ENCODE measurements at places on chromosomes 6 and 20.

GRCh38 chr6:2935566-2936291, 32.6 kb upstream of the SERPINB9 start:
- no peak for DNase-seq

GRCh38 chr6:143068001-143068400, 7.3 kb downstream of the AIG1 start:
- no peak for DNase-seq

GRCh38 chr6:18565231-18565630, 178.1 kb downstream of the RNF144B start:
- no peak for DNase-seq

- DNase-seq: no peak
Observed at GRCh38 chr6:31285486-31285885, 13.6 kb upstream of the HLA-C start.

DNA sequence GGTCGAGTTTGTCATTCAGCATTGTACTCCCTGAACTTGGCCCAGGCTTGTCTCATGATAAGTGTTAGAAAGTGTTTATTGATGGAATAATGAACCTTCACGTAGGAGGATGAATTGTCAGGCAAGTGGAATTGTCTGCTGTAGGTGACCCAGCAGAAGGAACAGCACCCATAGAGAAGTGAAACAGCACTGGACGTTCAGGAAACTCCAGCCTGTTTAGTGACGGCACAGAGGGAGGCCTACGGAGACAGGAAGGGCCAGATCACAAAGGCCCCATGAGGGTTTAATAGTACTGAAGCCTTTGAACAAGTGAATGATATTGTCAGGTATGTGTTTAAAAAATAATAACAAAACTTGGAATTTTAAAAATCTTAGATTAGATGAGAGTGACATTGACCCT, 2.9 kb downstream of the STX11 start:
- DNase-seq: no peak

DNA sequence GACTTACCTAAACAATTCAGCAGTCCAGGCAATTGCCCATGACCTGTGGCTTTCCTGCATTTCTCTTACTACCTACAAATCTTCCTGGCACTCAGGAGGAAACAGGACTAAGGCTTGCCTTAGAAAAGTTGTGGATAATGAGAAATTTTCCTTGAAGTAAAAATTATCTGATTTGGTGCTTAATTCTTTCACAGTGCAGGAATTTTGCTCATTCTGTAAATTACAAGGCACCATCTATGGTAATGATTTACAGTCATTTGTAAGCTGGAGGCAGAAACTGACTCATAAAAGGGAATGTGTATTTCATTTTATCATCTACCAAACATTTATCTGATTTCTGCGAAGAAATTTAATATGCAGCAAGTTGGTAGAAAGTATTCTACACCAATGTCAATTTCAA, 211.5 kb upstream of the FKBP1C start:
- no peak for DNase-seq

- no peak for DNase-seq
Observed at GRCh38 chr6:164066335-164066734, 651.8 kb downstream of the QKI start.

GRCh38 chr20:25321991-25322390, 68.6 kb downstream of the ABHD12 start:
- DNase-seq: no peak

DNA sequence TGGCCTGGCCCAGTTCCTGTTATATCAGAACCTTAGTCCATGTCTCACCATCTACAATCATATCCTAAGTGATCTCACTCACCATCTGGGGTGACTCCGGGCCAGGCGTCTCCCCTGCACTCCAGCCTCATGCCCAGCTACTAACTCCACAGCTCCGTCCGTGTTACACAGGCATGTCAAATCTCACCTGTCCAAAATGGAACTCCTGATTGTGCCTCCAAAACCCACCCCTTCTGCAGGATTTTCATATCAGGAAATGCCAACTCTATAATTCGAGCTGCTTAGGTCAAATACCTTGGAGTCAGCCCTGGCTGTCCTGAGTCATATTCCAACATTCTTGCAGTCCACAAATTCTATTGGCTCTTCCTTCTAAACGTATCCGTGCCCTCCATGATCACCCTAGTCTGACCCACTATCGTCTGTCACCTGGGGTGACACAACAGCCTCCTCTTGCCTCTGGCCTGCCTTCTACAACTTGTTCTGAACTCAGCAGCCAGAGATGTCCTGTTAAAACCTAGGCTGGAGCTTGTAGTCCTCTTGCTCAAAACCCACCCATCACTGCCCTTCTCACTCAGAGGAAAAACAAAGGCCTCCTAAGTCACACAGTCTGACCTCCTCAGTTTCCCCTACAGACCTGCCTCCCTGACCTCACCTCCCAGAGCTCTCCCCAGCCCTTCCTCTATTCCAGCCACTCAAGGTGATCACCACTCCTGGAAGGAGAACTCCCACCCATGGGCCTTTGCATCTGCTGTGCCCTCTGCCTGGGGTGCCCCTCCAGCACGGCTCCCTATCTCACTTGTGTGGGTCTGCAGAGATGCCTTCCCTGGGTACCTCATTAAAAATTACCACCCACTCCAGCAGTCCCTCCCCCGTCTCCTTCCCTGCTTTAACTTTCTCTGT, 85.3 kb upstream of the SIRPA start:
- no peak for DNase-seq

DNA sequence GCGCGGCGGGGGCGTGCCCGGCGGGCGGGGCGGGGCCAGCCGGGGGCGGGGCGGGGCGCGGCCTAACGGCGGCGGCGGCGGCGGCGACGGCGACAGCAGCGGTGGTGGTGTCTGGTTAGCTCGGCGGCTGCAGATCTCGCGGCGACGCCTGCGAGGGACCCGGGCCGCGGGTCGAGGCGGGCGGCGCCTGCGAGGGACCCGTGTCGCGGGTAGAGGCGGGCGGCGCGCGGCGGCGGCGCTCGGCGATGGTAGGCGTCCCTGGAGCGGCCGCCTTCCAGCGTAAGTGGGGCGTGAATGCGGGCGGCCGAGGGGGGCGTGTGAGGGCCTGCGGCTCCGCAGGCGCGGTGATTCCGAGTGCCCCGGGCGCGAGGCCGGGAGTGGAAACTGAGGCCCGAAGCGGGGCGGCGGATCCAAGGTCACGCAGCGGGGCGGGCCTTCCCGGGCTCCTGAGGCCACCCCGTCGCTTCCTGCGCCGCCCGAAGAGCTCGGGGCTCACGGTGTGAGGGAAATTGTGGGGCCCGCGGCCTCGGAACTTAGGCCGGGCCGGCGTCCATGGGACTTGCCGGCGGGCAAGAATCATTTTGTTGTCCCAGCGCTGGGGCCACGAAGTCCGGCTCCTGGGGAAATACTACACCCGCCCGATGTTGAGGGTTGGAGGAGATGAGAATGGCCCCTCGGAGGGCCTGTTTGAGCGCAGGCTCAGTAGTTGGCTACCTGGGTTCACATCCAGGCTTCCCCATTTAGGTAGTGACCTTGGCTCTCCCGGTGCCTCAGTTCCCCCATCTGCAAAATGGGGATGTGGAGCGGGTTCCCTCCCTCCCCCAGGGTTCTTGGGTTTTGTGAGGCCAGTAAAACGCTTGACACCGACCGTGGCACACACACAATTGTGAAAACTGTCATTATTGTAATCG, at the start of gene CBFA2T2:
CBFA2T2 (plus strand) TSS at position 74 of the 911 bp plus-strand sequence; CDS start at position 246, 172 bp downstream.
- DNase-seq: no peak

- DNase-seq: no peak
Observed at GRCh38 chr6:125197795-125198269, 44.3 kb downstream of the TPD52L1 start.

DNA sequence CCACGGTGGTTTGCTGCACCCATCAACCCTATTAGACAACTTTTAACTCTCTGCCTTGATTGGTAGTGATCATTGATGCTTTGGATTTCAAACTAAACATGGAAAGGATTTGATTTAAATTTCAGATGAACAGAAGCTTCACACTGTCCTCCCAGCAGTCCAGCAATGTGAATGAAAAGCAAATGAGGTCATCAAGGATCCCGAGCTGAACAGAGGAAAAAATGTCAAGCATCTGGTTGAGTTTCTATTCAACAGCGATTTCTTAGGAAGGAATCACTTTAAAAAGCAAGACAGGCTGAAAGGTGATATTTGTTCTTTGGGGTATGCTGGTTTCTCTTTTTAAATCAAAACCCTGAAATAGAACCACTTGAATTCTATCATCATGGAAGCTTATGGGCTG, 10.6 kb upstream of the SAMD3 start:
- no peak for DNase-seq

- no peak for DNase-seq
Observed at GRCh38 chr20:32354592-32355416, 3.3 kb upstream of the ASXL1 start.

DNA sequence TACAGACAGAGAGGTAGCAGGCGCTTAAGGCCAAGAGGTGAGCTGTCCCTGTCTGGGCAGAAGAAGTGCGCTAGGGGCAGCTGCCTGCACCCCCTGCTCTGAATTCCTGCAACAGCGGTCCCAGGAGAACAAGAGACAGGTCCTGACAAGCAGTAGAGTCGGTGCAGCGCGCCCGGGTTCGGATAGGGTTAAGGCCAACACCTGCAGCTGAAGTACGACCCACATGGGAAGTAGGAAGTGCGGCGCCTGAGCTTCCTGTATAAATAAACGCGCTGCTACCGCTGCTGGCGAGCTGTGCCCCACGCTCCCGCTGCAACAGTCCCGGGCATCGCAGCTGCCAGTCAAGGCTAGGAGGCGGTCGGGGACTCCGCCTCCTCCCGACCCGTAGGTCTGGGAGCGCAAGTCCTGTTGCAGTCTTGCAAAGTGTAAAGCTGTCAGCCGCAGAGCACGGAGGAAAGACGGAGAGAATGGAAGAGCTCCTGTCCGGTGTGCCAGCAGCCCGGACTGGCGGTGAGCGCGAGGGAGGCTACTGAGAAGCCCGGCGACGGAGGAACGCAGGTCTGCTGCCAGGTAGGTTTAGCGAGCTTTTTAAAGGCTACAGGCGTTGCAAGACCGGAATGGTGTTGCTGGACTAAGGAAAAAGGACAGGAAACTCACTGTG, at the start of gene RNF144B:
RNF144B (plus strand) TSS at position 290 of the 661 bp plus-strand sequence. CDS start 12,185 bp downstream, outside the sequence.
- DNase-seq: peak; percentile 63

GRCh38 chr20:8504030-8504429, 372.0 kb downstream of the PLCB1 start:
- no peak for DNase-seq

- DNase-seq: no peak
Observed at GRCh38 chr20:49750611-49751396, 37.1 kb upstream of the B4GALT5 start.

Measured in stimulated activated CD4-positive, alpha-beta T cell treated with anti-CD3 and anti-CD28 coated beads, Interleukin-12 subunit alpha, Interleukin-12 subunit beta, amount 100 ng/mL, for 24 hours (primary cell).